ENCODE measurements at places on chromosomes 16 and 17.
A peak's percentile ranks its signal among the peaks of the same experiment; 100 is the strongest.

GRCh38 chr17:80971704-80972304, 19.8 kb upstream of the CHMP6 start:
- DNase-seq, result no peak

DNA sequence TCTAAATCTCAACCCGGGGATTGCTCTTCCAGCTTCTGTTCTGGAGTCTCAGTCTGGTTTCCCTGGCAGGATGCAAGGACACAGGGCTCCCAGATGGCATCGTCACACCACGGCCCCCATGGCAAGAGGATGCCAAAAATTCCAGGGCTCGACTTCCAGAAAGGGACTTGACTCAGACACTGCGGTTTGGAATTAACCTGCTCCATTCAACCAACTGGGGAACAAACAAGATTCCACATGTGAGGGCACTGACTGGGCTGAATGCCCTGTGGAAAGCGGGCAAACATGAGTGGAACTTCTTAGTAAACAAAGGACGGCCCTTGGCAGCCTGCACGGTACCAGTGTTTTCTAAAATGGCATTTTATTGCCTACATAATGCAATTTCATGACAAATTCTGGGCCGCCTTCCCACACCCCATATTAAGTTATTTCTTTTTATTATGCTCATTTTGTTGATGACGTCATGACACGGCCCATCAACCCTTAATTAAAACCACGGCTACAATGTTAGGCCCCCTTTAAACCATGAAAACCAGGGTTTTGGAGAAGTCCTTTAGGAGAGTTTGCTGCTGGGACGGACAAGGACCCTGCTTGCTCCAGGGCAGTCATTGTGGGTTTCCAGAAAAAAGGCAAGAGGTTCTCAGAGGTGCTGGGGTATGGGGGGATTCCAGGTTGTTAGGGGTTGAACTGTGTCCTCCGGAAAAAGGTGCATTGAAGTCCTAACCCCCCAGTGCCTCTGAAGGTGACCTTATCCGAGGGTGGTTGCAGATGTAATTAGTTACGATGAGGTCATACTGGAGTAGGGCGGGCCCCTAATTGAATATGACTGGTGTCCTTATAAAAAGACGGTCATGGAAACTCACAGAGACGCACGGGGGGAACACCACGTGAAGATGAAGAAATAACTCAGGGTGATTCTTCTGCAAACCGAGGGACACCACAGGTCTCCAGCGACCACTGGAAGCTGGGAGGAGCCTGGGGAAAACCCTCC, 205.6 kb downstream of the FOXL1 start:
- peak; percentile 84 for DNase-seq

GRCh38 chr17:28033972-28034714, 8.3 kb upstream of the NLK start:
- peak; percentile 62 for DNase-seq

DNA sequence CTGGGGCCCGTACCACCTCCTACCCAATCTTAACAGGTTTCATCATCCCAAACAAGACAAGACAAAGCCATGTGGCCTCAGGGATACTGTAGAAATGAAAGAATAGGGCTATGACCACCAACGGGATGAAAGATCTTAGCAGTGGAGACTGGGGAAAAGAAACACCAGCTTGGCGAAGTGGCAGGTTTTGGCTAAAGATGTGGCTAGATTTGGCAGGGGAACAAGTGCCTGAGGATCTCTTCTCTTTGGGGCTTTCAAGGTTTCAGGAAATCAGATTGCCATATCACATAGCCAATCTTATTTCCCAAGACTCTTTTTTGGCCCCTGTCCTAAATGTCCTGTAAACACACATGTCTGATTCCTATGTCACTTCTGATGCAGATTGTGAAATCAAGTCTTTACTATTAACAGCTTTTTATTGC, 6.9 kb downstream of the KRT24 start:
- no peak for DNase-seq

GRCh38 chr17:33798308-33798707, 456.8 kb upstream of the CCL2 start:
- DNase-seq, result no peak

- DNase-seq, result no peak
These were observed 49.5 kb upstream of the MEAK7 start for GRCh38 chr16:84553873-84554399.

DNA sequence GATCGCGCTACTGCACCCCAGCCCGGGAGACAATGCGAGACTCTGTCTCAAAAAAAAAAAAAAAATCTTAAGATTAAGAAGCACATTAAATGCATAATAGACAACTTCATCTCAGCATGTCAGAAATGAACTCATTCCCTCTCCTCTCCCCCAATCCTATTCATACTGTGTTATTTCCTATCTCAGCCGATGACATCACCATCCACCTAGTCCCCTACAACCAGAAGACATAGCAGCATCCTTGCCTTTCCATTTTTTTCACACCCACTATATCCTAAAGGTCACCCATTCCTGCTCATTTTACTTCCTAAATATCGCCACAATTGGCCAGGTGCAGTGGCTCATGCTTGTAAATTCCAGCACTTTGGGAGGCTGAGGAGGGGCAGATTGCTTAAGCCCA, 81.3 kb downstream of the RPGRIP1L start:
- no peak for DNase-seq

DNA sequence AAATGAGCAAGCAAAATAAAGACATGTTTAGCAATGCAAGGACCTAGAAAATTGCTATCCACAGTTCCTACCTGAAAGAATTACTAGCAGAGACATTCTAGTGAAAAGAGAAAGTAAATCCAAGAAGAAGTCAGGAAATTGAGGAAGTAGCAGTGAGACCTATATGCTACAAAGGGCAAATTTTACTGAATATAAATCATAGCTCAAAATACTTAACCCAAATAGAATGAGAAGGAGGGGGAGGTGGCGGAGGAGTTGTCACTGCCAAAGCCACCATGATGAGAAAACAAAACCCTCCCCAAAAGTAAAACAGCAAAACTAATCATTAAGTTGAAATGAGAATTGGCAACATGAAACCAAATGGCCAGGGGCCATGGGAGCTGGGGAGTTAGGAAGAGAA, 39.3 kb downstream of the PITPNM3 start:
- no peak for DNase-seq

DNA sequence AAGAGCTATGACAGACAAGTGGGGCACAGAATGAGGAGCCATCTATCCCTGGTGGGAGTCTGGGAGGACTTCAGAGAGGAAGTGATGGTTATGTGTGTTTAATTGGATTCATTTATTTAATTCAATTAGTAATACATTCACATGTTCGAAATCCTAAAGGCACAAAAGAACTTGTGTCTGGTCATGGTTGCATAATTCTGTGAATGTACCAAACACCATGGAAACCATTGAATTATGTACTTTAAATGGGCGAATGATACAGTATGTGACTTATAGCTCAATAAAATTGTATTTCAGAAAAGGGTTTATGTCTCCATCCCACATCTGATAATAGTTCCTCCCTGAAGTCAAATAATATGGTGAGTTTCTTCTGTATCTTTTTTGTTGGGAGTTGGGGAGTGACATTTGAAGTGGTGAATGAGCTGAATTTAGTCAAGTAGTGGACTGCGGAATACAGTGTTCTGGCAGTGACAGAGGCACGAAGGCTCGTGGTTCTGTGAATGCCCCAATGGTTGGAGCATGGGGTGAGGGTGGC, 19.8 kb upstream of the G6PC1 start:
- DNase-seq, result no peak

- no peak for DNase-seq
These were observed 44.3 kb upstream of the PLCG2 start for GRCh38 chr16:81734632-81735434.

DNA sequence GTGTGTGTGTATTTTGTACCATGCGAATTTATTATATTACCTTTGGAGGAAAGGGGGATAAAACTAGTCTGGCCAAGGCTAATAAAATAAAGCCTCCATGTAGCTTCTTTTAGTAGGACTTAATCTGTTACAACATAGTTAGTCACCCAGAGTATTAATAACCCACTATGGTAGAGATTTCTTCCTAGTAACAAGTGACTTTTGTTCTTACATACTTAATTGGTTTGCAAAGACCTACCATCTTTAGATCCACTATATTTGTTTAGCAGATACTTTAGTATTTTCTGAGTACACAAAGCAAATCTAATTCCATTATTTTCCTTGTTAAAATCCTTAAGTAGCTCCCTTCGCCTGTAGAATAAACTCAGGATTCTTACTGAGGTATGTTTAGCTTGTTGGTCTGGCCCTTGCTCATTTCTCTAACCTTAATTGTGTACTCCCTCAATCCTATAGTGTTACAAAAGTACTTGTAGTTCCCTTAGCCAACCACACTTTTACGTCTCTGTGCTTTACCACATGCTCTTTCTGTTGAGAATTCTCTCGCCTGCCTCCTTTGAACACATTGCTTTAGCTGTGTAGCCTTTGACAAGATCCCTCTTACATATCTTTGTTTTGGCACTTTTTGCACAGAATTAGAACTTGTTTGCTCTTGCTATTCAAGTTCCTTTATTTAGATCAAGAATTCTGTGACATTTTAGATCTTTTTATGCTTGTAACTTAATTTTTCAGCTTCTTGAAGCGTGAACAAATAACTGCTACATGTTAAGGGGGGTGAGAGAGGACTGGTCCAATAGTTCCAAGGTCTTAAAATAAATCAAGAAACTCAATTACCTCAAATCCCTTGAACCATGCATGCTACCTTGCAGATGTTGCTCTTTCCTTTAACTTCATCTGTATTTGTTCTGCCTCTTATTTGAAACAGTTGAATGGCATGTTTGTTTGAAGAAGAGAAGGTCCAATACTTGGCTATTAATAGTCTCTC, 23.8 kb downstream of the CLTC start:
- DNase-seq, result no peak

GRCh38 chr16:35182943-35183550, 1723.6 kb downstream of the TP53TG3F start:
- no peak for DNase-seq

DNA sequence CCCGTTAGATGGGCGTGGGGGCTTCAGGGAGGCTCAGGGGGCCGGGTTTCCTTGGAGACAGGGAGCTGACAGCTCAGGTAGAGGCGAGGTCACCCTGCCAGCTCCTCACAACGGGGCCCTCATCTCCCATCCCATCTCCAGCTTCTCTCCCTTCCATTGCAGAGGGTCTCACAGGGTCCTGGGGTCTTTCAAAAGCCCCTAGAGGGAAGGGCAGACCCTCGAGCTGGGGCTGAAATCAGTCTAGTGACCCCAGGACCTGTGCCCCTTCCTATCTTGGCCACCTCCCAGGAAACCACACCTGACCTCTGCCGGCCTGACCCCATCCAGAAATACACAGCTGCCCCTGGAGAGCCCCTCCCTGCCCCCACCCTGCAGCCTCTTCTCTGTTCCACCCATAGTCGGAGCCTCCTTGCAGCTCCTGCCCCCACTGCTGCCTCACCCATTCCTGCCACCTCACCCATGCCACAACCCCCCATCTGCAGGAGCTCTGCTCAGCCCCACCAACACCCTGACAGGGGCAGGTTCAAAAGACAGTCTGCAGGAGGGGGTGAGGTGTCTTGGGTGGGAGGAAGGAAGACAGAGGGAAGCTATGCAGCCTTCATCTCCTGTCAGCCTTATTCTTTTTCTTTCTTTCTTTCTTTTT, 23.4 kb downstream of the PIK3R5 start:
- no peak for DNase-seq

DNA sequence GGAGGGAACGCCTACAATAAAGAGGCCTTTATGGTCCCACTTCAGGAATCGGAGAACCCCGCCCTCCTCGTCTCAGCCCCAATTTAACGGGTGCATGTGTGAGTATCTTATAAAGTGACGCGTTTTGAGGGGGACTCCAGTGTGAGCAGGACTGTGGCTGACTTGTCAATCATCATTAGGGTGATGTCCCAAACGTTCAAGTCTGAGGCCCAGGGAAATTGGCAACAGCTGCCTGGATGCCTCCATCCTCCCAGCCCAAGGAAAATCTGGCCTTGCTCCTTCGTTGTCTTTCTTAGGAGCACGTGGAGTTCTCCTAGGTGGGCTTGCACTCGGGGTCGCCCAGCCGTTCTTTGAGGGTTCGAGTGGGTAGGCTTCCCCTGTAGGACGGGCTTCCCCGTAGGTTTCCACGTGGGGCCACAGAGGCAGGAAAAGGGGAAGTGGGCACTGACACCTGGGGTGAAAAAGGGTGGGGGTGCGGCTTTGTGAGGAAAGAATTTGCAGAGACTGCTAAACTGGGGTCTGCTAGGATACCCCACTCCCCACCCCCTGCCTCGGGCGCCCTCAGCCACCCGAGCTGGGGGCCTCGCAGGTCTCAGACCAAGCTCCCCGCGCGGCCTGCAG, 561 bp upstream of the HERPUD1 start:
- no peak for DNase-seq

- DNase-seq, result peak; percentile 44
These were observed 61.5 kb downstream of the DHRS7C start for GRCh38 chr17:9729735-9730420.

GRCh38 chr16:84391151-84392030, 23.1 kb downstream of the ATP2C2 start:
- DNase-seq, result no peak

- no peak for DNase-seq
These were observed 20.4 kb downstream of the ACTG1 start for GRCh38 chr17:81492202-81492601.

- no peak for DNase-seq
These were observed 314.5 kb upstream of the KCNJ16 start for GRCh38 chr17:69760562-69760961.

GRCh38 chr17:41657176-41657754, 31.4 kb upstream of the EIF1 start:
- no peak for DNase-seq

GRCh38 chr17:47291242-47291873, 32.4 kb upstream of the EFCAB13 start:
- no peak for DNase-seq

DNA sequence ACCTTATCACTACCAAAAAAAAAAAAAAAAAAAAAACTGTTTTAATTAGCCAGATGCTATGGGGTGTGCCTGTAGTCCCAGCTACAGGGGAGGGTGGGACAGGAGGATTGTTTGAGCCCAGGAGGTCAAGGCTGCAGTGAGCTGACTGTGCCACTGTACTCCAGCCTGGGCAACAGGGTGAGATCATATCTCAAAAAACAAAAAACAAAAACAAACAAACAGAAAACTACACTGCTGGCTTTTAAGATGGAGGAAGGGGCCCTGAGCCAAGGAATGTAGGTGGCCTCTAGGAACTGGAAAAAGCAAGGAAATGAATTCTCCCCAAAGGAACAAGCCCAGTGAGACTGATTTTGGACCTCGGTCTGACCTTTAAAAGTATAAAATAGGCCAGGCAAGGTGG, 61.4 kb downstream of the BEAN1 start:
- DNase-seq, result no peak

DNA sequence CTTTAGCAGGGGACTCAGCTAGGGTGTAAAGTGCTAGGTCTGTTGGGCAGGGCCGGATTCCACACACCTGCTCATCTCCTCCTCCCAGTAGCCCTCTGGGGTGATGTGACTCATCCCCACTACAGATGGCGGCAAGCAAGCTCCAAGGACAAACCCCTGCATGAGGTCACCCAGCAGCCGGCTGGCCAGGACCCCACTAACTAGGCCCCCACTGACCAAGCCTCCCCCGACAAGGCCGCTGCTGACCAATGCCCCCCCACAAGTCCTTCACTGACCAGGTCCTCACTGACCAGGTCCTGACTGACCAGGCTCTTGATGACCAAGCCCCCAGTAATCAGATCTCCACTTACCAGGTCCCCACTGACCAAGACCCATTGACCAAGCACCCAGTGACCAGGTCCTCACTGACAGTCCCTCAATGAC, 36.7 kb downstream of the TNFRSF13B start:
- DNase-seq, result no peak

GRCh38 chr17:17363638-17364337, 60.6 kb downstream of the NT5M start:
- no peak for DNase-seq

- no peak for DNase-seq
These were observed 14.6 kb downstream of the FANCA start for GRCh38 chr16:89801800-89802199.

GRCh38 chr16:50183316-50183715, 30.2 kb downstream of the TENT4B start:
- no peak for DNase-seq

- no peak for DNase-seq
These were observed 138.8 kb upstream of the CCL2 start for GRCh38 chr17:34116306-34116705.
